Stimulated activated CD4-positive, alpha-beta T cell treated with anti-CD3 and anti-CD28 coated beads, Interleukin-15, amount 100 ng/mL, for 1 hour (primary cell): ENCODE measurements at places on chromosomes 12 and 14.

- no peak for DNase-seq
Observed at GRCh38 chr14:54627540-54628363, 60.8 kb downstream of the SAMD4A start.

DNA sequence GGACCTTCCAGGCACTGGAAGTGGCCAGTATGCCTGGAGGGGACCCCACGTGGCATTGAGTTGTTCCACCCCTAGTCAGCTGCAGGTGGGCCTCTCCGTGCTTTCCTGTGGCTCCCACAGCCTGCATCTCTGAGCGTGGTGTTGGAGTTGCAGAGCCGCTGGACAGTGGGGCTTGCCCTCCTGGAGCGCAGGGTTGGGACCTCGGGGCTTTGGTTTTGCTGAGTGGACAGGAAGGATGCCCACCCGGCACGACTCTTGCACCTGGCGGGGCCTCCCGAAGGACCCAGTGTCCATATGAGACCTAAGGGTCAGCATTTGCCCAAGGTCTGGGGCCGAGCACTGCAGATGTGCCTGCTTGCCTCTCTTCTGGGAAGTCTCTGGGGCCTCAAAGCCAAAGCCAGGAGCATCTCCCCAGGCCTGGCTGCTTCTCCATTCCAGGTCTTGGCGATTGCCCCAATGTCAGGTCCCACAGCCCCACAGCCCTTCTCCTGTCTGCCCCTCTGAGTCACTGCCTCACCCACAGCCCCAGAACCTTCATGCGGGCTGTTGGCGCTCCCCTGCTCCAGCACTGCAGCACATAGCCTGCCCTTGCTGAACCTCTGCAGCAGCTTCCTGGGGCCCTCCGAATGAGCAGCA is 1.5 kb downstream of the PACS2 start:
- no peak for DNase-seq

DNA sequence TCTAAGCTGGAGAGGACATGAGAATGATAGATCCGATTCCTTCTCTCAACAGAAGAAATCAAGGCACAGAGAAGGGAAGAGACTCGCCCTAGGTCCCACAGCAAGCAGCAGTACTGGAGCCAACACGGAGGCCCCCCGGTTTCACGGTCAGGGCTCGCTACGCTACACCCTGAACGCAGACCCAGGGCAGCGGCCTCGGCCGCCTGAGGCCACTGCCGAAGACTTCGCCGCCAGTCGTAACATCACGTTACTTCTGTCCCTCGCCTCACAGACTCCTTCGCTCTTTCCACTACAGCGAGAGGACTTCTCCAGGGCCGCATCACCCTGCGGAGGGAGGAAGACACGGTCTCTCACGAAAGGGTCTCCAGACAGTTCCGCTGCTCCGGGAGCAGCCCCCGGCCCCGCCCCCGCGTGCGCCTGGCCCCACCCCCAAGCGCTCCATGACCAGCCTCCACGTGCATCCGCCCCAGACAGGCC is 411 bp upstream of the DCAF4 start:
- DNase-seq: no peak

GRCh38 chr12:10393291-10393690 is 3.5 kb upstream of the KLRK1 start:
- no peak for DNase-seq

- no peak for DNase-seq
Observed at GRCh38 chr12:94841904-94842610, 161.4 kb downstream of the NDUFA12 start.

- no peak for DNase-seq
Observed at GRCh38 chr12:15212930-15213329, 8.3 kb downstream of the RERG start.

DNA sequence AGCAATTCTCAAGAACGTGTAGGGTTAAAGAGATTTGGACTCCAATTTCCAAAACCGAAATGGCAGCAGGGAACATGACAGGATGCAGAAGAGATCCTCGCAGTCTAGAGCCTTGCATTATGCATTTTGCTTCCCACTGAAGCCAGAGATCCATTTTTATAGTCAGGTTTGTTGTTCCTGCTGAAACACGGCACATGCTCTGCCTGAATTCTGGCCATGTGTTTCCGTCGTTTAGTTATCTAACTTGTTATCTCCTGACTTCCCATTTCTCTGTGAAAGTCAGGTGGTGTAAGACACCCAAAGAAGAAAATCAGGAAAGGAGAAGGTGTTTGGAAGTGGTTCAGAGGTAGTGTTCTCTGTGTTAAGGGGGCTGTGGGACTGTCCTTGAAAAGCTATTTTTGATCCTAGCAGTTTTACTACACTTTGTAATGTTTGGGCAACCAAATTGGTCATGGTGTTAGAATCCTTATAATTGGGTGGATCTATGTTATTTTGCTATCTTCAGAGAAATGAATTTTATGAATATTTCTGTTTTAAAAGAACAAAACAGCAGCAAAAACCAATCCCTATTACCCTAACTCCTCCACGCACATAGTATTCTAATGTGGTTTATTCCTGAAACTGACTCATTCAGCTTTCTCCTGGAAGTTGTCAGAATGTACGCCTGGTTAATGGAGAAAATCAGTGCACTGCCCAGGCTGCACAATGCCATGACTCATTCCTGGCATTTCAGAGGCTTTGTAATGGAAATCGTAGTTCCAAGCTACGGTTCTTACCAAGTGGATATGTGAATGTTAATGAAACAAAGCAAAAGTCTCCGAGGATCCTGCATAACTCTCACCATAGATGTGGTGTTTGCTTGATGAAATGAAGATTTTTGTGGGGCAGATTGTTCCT is 110.1 kb downstream of the SAMD4A start:
- no peak for DNase-seq

GRCh38 chr14:31269634-31270195 is 62.1 kb upstream of the HECTD1 start:
- DNase-seq: no peak

- no peak for DNase-seq
Observed at GRCh38 chr14:96364962-96365361, 1.6 kb downstream of the GSKIP start.
